ENCODE measurements at places on chromosomes 7 and 10.

DNA sequence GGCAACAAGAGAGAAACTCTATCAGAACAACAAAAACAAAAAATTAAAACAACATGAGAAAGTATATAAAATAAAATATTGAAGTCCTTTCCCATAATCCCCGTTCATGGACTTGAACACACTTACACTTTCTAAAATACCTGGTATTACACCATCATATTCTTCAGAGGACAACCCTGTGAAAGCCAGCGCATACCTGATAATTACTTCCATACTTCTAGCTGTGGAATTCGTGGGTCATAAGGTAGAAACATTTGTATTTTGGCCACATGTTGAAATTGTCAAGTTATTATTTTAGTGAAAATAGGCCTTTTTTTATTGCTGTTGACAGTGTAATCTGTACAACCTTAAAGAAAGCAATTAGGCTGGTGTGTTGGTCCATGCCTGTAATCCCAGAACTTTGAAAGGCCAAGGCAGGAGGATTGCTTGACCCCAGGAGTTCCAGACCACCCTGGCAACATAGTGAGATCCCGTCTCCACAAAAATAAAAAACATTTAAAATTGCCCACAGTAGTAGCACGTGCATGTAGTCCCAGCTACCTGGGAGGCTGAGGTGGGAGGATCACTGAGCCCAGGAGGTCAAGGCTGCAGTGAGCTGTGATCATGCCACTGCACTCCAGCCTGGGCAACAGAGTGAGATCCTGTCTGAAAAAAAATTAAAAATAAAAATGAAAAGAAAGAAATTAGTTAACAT lies 5.1 kb upstream of the PCGF6 start:
- DNase-seq: no peak

- no peak for DNase-seq
These were observed 443.7 kb upstream of the GRM3 start for GRCh38 chr7:86199881-86200614.

DNA sequence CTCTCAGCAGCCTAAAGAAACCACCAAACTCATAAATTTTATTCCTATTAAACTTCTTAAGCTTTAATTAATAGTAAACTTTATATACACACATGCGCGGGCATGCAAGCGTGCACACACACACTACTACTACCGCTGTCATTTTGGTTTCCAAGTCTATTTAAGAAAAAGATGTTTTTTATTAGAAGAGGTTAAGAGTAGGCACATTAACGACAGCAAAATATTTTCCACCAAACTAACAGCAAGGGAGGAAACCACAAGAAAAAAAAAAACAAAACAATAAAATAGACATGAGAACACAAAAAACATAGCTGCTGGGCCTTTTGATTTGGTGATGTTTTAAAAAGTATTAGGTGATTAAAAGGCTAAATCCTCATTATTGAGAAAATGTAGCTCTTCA lies 28.6 kb downstream of the RTKN2 start:
- DNase-seq: no peak

- no peak for DNase-seq
These were observed 11.8 kb downstream of the MOSPD3 start for GRCh38 chr7:100623951-100624824.

DNA sequence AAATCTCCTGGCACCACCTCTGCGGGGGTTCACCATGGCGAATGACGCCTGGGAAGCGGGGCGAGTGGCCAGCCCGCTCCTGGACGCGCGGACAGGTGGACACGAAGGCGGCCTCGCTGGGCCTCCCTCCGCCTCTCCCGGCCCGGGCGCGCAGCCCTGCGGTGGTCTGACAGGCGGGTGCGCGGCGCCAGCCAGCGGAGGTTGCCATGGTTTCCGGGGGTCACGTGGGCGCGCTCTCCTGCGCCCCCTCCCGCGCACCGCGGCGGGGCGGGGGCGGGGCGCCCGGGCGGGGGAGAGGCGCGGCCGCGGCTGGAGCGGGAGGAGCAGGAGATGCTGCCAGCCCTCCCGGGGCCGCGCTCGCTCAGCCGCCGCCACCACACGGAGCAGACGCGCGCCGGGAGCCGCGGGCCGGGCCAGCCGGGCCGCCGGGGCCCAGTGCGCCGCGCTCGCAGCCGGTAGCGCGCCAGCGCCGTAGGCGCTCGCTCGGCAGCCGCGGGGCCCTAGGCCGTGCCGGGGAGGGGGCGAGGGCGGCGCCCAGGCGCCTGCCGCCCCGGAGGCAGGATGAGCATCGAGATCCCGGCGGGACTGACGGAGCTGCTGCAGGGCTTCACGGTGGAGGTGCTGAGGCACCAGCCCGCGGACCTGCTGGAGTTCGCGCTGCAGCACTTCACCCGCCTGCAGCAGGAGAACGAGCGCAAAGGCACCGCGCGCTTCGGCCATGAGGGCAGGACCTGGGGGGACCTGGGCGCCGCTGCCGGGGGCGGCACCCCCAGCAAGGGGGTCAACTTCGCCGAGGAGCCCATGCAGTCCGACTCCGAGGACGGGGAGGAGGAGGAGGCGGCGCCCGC lies at the start of gene PRKAR2B:
PRKAR2B (plus strand) TSS at position 359 of the 848 bp plus-strand sequence; CDS start at position 562, 203 bp downstream.
- DNase-seq: peak; percentile 66

DNA sequence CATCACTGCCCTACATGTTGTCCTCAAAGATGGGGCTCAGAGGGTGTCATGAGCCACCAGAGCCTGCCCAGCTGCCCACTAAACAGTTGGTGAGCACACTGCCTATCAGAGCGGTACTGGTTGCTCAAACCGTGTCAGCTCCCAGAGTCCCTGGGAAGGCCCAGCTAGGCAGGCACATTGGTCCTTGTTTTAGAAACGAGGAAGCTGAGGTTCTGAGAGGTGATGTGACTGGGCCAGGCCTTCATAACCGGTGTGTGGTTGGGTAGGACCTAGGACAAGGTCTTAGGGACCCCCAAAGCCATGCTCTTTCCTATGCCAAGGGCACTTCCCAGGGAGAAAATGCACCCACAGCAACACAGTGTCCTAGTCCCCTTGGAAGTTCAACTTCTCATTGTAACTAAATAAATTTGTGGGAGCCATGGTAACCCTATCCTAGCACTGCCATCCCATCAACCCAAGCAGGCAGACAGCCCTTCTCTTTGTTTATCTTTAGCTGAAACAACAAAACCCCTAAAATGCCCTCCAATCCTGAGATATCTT lies 174.7 kb upstream of the PDE1C start:
- no peak for DNase-seq

GRCh38 chr10:87045434-87045938 lies 25.4 kb downstream of the FAM25A start:
- DNase-seq: no peak
